ENCODE measurements at places on chromosomes 3 and 15.

- peak; percentile 17 for DNase-seq
These were observed 32.0 kb upstream of the FURIN start for GRCh38 chr15:90836296-90836871.

DNA sequence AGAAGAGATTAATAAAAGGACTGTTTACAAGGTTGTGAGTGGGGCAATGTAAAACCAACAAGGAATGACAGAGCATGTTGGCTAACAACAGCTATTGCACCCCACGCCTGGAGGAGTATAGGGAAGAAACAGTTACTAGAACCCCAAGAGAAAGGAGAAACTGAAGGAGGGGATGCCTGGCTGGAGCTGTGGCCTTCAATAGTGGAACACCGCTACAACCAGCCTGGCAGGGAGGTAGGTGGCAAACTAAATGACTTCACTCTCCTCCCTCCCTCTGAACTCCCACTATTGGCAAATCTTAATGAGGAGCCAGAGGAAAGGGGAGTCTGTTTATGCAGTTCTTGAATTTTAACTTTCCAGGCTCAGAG lies 7.2 kb upstream of the CD47 start:
- DNase-seq, result no peak

GRCh38 chr15:101623367-101624304 lies 28.5 kb downstream of the TM2D3 start:
- no peak for DNase-seq

DNA sequence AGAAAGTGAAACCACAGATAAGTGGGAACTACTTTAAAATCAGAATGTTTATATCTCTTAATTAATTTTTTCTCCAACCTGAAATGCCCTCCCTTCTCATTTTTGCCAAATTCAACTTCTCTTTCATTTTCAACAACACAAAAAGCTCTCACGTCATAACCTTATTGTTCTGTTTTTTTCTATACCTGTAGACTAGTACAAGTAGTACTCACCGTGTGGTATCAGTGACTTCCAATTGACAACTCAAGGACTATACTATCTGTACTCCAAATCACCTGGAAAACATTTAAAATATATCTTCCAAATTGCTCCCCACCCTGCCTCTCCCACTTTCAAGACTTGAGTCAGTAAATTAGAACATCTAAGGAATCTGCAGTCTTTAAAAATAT lies 72.8 kb upstream of the ZNF280D start:
- no peak for DNase-seq

DNA sequence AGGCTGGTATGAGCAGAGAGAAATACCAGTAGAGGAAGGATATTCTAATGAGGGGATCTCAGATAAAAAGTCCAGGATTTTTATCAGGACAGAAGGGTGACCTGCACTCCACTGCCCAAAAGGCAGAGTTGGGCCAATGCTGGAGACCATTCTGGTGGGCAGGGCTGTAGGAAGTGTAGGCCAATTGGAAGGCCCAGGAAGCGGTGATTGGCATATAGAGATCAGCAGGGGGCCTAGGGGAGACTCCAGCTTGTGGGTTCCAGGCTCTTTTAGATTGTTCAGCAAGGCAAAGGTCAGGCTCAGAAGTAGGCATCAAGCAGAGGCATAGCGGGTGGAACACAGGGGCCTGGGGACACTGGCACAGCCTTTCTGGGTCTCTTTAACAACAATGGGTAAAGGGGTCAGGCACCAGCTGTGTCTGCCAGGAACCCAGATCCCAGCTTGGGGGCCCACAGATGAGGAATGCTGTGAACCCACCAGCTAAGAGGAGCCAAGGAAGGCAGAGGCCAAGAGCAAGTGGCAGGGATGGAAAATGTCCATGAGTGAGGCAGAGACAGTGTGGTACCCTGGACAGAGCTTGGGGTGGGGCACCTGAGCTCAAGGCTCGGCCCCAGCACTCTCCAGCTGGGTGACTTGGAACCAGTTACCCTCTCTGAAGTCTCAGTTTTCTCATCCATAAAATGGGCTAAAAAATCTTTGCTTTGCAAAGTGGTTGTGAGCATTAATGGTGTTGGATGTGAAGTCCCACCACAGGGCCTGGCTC lies 27.0 kb upstream of the RASGRF1 start:
- DNase-seq, result no peak

DNA sequence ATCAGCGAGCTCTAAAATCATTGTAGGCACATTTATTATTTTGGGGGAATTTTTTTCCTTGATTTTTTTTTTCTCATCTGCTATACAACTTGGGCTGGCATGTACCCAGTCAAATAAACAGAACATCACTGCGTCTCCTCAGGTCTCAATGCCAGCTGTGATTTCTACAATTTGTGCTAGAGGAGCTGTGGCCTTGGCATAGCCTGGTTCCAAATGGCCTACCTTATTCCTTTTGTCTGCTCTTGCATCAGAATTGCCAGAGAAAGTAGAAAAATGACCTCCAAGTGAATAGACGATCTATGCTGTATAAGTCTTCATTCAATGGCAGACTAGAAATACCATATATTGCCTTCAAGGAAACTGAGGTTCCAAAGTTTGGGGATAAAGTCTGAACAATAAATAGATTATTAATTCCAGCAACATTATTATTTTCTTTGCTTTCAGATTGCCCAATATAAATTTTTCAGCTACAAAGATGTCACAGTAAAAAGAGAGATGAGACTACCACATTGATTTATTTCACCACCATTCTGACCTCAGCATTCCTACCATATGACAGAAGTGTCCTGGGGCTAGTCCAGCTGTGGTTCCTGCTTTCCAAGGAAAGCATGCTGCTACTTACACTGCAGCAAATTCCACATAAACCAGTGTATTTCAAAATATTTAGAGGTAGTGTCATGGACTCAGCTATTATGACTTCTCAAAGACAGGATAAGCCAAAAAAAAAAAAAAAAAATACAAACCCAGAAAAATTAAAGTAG lies 493.9 kb upstream of the ZNF385D start:
- DNase-seq, result peak; percentile 89

GRCh38 chr3:45654397-45654944 lies 34.7 kb upstream of the SACM1L start:
- no peak for DNase-seq

- no peak for DNase-seq
These were observed 135.3 kb downstream of the RPL22L1 start for GRCh38 chr3:170734735-170735065.

GRCh38 chr15:70165716-70166284 lies 68.1 kb upstream of the TLE3 start:
- peak; percentile 4 for DNase-seq
